ENCODE measurements at places on chromosomes 3 and 15.

GRCh38 chr3:196684548-196685407 is 27.3 kb downstream of the CEP19 start:
- DNase-seq, result peak; percentile 64

DNA sequence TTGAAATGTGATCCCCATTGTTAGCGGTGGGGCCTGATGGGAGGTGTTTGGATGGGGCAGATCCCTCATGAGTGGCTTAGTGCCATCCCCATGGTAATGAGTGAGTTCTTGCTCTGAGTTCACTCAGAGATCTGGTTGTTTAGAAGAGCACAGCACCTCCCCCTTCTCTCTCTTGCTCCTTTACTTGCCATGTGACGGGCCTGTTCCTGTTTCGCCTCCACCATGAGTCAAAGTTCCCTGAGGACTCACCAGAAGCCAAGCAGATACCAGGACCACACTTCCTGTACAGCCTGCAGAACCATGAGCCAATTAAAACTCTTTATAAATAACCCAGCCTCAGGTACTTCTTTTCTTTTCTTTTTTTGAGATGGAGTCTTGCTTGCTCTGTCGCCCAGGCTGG is 46.6 kb downstream of the ANP32A start:
- DNase-seq, result no peak

GRCh38 chr15:66942649-66943390 is 122.6 kb upstream of the SMAD3 start:
- DNase-seq, result no peak

DNA sequence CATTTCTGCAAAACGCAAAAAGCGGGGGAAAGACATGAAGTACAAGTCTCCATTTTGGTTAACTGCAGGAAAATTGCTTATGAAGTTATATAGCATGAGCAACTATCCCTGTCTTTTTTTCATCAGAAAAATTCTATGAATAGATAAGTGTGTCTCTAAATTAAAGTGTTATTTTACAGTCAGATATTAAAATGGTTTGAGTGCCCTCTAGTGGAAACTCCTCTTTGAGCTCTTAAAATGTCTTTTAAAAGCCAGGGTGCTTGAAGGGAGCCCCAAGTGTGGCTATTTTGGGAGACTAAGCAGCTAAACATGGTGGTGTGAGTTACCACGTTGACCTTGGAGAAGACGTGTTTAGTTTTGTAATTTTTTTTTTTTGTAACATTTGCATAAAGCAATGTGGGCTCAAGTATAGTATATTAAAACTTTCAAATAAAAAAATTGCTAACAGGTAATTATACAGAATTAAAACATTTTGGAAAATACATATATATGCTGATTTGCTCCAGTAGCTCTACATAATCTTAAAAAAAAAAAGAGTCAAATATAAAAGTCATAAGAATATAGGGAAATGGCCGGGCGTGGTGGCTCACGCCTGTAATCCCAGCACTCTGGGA is 77.2 kb downstream of the PPP2R3A start:
- no peak for DNase-seq

Measured in activated T-cell treated with anti-CD3 and anti-CD28 coated beads for 4 hours (primary cell).